ENCODE measurements at places on chromosomes 5 and 9. TPM values are rescaled to one million over a fixed set of nuclear protein-coding genes. Genes with fewer than 3 reads are reported as not detected.

DNA sequence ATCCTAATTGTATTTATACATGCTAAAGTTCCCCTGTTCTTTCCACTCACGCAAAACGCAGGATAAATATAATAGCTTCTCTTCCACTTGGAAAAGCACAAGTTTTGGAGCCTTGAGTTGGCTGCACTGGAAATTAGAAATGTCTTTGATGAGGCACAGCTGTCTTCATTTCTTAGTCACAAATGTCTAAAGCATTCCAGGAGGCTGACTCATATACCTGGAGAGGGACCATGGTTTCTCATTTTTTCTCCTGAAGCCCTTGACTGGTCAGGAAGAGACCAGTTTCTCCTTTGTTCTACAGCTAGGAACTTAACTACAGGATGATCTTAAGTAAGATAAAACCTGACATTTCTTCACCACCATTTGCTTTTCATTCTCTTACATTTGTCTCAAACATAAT lies 16.2 kb downstream of the MTX3 start:
- no peak for DNase-seq
- H3K4me3 ChIP-seq: no peak overlapping the region
- H3K27me3 ChIP-seq: peaks cover 8% of the 10 kb centered on the region
- no peaks in the 10 kb centered on the region for H3K4me1 ChIP-seq

GRCh38 chr5:61352180-61352579 lies 20.1 kb downstream of the ZSWIM6 start:
- DNase-seq: no peak
- no peak overlapping the region for H3K4me3 ChIP-seq
- peaks cover 5% of the 10 kb centered on the region for H3K36me3 ChIP-seq
- H3K27ac ChIP-seq: no peak overlapping the region
- H3K27me3 ChIP-seq: no peaks in the 10 kb centered on the region

DNA sequence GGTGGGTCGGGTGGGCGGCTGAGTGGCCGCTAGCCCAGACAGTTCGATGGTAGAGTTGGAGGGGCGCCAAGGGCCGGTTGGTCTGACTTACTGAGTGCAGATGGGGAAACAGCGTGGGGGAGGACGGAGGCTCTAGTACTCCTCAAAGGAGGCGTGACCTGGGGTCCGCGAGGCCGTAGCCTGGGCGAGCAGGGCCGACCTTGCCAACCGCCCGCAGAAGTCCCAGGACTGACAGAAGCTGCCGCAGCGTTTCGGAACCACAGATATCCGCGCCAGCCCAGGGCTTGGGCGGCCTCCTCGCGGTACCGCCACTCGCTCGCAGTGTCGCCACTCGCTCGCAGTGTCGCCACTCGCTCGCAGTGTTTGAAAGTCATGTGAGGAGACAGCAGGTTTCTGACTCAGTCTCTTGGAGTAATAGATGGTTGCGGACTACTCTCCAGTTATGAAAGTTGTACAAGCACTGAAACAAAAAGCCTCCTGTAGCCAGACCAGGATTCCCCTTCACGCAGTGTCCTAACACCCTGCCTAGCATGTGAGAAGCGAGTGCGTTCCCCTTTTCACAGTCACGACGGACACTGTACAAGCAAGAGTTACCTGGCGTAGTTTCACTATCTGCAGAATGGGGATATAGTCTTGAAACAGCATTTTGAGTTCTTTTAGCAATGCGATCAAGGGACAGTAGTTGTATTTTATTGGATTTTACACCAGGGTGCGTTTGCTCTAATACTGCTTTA lies 674 bp downstream of the TMEM38B start:
- peak; percentile 71 for DNase-seq
- no peaks in the 10 kb centered on the region for H3K36me3 ChIP-seq
- H3K4me3 ChIP-seq: peak overlapping the region; percentile 76
- peaks cover 11% of the 10 kb centered on the region for H3K27me3 ChIP-seq
- peaks cover 28% of the 10 kb centered on the region for H3K4me1 ChIP-seq
- H3K27ac ChIP-seq: peak overlapping the region; percentile 83

- DNase-seq: peak; percentile 76
- peaks cover 5% of the 10 kb centered on the region for H3K27me3 ChIP-seq
- no peak overlapping the region for H3K4me3 ChIP-seq
- peaks cover 48% of the 10 kb centered on the region for H3K4me1 ChIP-seq
These were observed 37.3 kb downstream of the SEC61B start for GRCh38 chr9:99259231-99259918.

DNA sequence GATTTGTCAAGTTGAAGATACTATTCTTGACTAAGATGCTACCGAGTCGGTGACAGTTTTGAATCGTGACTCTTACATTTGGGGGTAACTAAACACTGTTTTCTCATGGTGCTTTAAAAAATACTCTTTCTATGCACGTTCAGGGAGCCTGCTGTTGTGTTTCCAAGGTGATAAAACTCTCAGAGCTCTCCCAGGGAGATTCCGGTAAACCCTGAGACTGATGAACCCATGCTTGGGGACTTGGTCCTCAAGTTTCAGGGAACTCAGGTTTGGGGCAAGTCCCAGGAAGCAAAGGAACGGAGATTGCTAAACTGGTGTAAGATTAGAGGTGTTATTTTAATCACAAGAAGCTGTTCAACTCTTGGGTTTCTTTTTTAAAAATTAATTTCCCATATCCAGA lies 1.4 kb downstream of the GDA start:
- no peak overlapping the region for H3K4me3 ChIP-seq
- no peaks in the 10 kb centered on the region for H3K36me3 ChIP-seq
- DNase-seq: no peak
- H3K4me1 ChIP-seq: peaks cover 5% of the 10 kb centered on the region
- H3K27me3 ChIP-seq: peaks cover 33% of the 10 kb centered on the region

DNA sequence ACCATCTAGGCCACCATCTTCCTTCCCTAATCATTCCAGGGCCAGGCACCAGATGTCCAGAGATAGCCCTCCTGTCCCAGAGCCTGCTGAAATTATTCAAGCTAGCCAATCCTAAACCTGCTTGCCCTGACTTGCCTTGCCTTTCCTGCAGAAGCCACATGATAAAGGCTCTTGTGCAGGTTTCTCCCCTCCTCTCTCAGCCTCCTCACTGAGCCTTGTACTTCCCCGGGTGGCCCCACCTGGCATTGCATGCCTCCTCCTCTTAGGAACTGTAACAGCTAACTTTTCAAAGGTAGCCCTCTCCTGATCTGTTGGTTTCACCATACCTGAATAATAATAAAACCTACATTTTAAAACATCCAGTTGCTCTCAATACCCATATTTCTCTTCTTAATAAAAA lies 42.6 kb downstream of the DIRAS2 start:
- no peak overlapping the region for H3K4me3 ChIP-seq
- DNase-seq: no peak
- H3K36me3 ChIP-seq: no peaks in the 10 kb centered on the region

DNA sequence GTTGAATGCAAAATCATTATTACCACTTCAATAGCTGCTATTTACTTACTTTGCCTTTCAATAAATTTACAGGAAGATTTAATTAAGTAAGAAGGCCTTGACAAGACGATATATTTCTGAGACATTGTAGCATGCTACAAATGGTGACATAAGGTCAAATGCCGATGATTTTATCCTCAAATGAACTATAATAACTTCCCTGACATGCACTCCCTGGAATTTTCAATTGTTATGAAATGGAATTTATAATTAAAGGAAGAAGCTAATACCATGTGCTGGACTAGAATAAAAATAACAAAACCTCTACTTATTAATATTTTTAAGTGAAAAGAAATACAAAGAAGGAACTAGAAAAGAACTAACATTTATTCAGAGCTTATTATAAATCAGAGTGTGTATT lies 30.2 kb upstream of the ITGA1 start:
- no peaks in the 10 kb centered on the region for H3K36me3 ChIP-seq
- no peak overlapping the region for H3K27ac ChIP-seq
- DNase-seq: no peak
- H3K27me3 ChIP-seq: peaks cover 4% of the 10 kb centered on the region
- peaks cover 10% of the 10 kb centered on the region for H3K4me1 ChIP-seq
- no peak overlapping the region for H3K4me3 ChIP-seq

DNA sequence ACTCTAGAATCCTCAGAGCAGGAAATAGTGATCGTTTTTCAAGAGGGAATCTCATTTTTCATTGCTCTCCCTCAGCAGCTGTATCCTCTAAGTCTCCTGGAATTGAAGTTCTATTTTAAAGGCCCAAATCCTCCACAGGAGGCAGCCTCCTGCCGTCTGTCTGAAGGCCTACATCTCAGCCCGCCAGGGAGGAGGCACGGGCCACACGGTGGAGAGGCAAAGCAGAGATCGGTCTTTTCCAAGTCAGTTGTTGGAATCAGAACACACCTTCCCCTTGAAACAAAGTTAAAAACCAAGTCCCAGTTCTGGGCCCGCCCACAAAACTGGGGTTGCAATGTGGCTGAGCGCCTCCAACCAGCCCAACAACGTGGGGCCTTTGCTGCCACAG lies 68.7 kb downstream of the RAPGEF1 start:
- DNase-seq: peak; percentile 22
- H3K27me3 ChIP-seq: no peaks in the 10 kb centered on the region
- peak overlapping the region; percentile 96 for H3K27ac ChIP-seq
- peaks cover 22% of the 10 kb centered on the region for H3K36me3 ChIP-seq
- peaks cover 91% of the 10 kb centered on the region for H3K4me1 ChIP-seq
- H3K4me3 ChIP-seq: peak overlapping the region; percentile 24

DNA sequence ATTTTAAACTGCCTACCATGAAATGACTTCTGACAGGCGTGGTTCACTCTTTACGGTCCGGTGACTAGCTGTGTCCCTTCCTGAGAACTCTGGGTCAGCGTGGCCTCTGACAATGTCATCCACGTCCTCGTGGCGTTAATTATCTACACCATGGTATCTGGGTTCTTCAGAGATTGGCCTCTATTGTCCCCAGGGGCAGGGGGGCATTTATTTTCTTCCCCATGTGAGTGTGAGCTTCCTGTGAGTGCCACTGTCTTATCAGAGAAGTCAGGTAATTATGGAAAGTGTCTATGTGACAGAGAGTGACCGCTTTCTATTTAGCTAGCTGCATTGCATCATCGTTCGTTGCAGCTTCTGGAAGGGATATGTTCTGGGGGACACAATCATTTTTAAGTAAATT lies 77.2 kb downstream of the FBXL7 start:
- no peak for DNase-seq
- H3K36me3 ChIP-seq: no peaks in the 10 kb centered on the region
- H3K4me1 ChIP-seq: no peaks in the 10 kb centered on the region
- H3K4me3 ChIP-seq: no peak overlapping the region

DNA sequence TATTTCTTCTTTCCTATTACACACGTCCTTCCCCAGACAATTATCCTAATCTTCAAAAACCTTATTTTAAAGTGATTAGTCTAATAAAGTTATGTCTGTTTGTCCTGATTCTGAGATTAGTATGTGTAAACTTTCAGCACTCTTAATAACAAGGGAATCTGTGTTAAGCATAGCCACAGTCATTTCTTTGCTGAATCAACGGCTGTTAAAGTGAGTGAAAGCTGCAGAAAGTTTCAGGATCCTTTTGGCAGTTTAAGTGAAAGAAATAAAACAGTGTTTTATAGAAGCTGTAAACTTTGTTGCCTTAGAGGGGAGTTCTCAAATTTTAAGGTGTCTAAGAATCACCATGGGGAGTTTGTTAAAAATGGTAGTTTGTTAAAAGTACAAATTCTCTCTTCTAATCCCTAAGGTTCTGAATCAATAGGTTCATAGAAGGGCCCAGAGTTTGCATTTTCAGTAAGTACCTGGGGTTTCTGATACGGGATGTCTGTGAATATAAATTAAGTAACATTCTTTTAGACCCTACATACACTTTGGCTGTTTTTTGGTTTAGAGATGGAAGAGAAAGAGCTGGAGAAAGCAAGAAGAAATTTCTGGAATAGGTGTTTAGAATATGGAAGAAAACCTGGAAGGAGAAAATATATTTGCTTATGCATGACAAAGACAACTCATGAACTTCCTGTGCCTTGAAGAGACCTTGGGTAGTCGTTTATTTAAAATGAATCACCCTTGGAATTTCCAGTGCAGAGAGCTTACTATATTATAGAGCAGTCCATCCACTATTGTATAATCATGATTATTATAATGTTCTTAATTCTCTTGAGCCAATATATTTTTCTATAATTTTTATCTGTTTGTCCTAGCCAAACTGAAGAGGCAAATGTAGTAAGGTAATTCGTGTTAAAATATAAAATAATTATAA lies 45.7 kb downstream of the SCAMP1 start:
- H3K27ac ChIP-seq: peak overlapping the region; percentile 61
- peaks cover 37% of the 10 kb centered on the region for H3K4me1 ChIP-seq
- H3K27me3 ChIP-seq: no peaks in the 10 kb centered on the region

DNA sequence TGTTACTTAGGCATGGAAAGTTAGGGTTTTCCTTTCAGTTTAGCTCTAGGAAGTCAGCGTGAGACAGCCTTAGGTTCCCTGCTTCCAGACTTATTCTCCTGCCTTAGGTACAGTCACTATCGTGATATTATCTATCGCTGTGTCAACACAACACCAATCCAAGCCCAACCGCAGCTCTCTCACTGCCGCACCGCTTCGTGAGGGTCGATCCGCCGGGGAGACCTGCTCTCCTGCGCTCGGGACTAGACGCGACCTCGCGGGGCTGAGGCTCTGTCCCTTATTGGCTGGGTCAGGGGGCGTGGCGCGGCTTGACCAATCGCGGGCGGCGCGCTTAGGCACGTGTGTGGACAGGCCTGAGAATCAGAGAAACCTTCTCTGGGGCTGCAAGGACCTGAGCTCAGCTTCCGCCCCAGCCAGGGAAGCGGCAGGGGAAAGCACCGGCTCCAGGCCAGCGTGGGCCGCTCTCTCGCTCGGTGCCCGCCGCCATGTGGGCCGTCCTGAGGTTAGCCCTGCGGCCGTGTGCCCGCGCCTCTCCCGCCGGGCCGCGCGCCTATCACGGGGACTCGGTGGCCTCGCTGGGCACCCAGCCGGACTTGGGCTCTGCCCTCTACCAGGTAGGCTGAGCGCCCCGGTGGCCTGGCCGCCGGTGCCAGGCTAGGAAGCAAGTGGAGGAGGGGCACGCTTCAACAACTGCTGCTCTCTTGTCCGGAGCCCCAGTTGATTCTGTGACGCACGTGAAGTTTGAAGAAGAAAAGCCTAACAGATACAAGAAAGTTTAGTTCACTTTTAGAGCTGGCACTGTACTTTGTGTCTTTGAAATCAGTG lies at the start of gene MCCC2:
TSS of gene MCCC2 (plus strand) at position 400 of the 825 bp plus-strand sequence. CDS start at position 486, 86 bp downstream.
- H3K4me3 ChIP-seq: peak within 1 kb of the TSS; percentile 80
- peak within 1 kb of the TSS; percentile 96 for H3K27ac ChIP-seq
- H3K27me3 ChIP-seq: no peaks in the 10 kb centered on the region

DNA sequence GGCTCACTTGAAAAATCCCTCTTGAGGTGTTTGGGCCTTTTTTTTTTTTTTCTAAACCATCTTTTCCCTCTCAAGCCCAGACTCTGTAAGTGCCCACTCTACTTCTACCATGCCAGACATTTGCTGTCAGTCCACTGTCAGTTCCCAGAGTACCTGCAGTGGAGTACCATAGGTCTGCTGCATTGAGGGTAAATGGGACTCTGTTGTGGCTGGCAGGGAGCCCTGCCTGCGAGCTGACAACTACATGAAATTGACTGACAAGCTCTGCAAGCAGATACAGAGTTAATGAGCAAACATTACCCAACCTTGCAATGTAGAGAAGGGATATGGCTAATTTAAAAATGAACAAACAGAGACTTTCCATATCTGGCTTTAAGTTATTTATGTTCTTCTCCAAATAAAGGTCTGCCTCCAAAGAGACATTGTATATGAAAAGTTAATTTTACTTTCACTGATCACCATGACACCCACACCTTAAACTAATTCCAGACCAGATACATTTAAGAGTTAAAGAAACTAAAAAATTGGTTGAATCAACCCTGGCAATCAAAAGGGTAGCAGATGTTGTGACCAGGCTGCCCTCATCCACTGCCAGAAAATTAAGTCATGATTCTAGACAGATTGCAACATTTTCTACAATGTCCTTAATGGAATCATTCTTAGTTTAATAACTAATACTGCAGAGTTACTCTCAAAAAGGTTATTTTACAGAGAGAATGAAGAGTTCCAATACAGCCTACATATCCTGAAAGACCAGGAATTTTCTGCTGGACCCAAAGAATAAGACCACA lies 100.4 kb upstream of the PAM start:
- H3K27ac ChIP-seq: no peak overlapping the region
- peaks cover 8% of the 10 kb centered on the region for H3K27me3 ChIP-seq
- H3K36me3 ChIP-seq: no peaks in the 10 kb centered on the region
- no peak overlapping the region for H3K4me3 ChIP-seq

Gene PTGS1
- 0.09 TPM for total RNA-seq

Gene TGFBI
- total RNA-seq: not detected

Gene BRD9
- total RNA-seq: 46.7 TPM
